ENCODE measurements at places on chromosomes 1 and 21. TPM values are rescaled to one million over a fixed set of nuclear protein-coding genes. Genes with fewer than 3 reads are reported as not detected.

VCAM1 gene
- total RNA-seq = not detected

DNA sequence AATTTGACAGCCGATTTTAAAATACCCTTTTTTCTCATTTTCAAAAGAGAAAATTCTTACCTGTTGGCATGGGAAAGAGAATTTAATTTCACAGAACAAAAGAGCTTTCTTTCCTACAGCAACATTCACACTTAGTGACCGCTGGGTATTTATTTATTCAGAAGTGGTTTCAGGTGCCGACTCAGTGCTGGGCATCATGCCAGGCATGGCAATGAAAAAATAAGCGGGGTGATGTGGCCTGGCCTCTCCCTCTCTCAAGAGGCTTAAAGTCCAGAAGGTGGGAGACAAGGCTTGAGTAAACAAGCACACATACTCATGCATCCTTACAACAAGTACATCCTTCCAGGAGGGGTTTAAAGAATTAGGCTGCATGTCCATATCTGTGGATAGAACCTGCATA is 4.1 kb upstream of the PCP4 start:
- DNase-seq = peak; percentile 59

NHLH1 gene
- not detected for total RNA-seq

KCNC4 gene
- 1.6 TPM for total RNA-seq

XKR8 gene
- total RNA-seq = 6.9 TPM

- no peak for DNase-seq
These were observed 17.6 kb upstream of the MAPKAPK2 start for GRCh38 chr1:206666954-206667665.

NBPF6 gene
- 0.07 TPM for total RNA-seq

GRCh38 chr1:165173818-165174217 is 182.7 kb downstream of the LMX1A start:
- DNase-seq = no peak

DNA sequence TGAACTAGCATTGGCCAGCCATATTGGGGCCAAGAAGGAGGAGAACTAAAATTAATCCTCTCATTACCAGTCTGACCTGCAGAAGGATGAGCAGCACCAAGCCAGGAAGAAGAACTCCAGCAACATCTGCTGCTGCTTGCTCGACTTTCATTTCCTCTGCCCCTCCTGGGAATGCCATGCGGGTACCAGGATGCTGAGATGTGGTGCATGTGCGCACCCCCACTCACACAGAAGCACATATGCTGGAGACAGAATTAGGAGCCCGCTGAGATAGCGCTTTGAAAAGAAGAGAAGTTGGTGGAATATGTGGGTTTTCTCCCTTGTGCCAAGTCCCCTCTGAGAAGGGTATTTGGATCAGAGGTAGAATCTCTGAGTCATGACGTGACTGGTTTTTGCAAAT is 70.4 kb downstream of the PLXNA2 start:
- no peak for DNase-seq

- DNase-seq = peak; percentile 35
These were observed 10.5 kb downstream of the MTX1 start for GRCh38 chr1:155218854-155219591.

DNA sequence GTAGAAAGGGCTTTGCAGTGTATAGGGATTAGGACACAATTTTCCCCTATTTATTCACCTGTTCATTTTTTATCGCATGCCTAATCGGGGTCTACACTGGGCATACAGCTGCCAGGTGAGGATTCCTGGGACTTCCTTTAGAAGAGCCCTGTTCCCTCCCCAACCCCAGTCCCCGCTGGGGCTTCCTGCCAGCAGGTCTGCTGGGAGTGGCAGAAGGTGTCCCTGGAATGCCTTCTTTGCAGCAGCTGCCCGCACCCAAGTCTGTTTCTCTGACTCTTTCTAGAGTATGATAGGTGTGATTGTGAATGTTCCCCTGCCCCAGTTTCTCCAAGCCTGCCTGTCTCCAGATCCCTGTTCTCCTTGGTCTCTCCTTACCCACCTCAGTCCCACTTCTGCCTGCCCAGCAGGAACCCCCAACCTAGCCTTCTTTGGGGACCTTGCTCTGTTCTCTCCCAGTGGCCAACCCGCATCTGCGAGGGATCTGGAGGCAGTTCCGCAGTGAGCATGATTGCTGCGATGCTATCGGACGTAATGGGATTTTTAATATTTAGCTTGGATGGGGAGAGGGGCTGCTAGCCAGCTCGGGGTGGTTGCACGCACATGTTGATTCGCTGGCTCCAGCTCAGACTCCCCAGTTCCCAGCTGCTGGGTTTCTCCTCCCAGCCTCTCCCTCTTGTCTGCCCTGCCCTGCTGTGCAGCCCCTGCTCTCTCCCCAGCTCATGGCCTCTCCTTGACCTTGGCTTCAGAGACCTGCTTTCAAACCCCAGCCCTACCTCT is 79.8 kb downstream of the EPHB2 start:
- no peak for DNase-seq

OXCT2 gene
- 3.9 TPM for total RNA-seq

DNA sequence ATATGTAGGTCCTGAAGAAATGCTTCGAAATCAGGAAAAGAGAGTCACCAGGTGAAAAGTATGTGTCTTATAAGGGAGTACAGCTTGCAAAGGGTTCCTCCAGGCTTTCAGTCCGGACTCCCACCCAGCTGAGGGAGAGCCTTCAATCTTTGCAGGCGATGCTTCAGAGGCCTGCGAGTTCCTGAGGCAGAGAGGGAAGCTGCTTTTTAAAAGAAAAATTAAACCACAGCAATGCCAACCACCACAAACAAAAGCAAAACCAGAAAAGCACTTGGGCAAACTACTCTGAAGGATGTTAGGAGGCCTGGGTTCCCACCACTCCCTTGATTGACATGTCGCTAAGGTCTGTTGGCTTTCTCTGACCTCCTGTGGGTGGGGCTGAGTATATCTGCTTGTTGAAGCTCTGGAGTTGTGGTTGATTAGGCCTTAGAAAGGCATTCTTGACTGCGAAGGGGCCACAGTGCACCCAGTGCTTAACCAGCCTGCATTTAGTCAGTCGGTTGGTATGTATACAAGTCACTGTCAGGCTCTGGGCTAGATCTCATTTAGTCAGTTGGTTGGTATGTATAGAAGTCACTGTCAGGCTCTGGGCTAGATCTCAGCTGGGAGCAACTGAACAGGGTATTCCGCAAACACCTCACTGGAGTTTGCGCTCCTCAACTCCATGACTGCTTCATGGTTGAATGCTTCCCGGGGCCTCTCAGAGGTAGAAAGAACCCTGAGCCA is 1.2 kb downstream of the NIPAL3 start:
- peak; percentile 96 for DNase-seq

DNA sequence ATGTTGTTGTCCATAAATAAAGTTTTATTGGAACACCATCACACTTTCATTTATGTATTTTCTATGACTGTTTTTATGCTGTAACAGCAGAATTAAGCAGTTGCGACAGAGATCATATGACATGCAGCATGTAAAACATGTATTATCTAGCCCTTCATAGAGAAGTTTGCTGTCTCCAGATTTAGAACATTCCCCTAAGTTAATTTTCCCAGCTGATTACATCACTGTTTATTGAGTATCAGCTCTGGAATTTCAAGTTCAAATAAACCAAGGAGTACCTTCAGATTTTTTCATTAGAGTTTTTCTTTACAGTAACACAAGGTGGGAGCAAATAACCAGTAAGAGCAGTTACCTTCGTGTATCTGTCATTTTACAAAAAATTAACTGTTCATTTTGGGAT is 792.8 kb downstream of the USP25 start:
- no peak for DNase-seq

DNA sequence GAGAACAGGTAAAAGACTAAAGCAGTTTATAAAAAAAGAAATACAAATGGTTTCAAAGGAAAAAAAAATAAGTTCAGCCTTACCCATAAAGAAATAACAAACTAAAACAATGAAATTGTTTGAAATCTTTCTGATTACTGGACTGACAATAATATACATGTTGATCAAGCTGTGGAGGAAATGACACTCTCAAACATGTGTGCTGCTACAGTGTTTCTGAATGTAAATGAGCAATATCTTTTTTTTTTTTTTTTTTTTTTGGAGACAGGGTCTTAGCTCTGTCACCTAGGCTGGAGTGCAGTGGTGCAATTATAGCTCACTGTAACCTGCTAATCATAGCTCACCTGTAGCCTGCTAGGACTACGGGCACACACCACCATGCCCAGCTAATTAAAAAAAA is 6.5 kb downstream of the EPS15 start:
- DNase-seq = no peak

DNA sequence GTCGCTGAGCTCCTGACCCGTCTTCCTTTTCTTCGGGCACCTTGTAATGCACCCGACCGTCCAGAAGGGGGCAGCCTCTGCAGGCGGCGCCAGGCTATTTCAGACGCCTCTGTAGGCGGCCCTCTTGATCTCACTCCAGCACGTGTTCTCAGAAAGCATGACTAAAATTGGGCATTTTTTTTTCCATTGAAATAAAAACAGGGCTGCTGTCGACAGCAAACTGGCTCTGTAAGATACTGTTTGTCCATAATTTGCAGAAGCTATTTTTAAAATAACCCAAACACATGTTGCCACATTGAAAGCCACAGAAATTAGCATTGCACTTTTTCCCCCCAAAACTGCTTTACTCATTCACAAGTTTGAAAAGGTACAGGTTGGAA is 78.0 kb downstream of the STUM start:
- DNase-seq = peak; percentile 88

DNA sequence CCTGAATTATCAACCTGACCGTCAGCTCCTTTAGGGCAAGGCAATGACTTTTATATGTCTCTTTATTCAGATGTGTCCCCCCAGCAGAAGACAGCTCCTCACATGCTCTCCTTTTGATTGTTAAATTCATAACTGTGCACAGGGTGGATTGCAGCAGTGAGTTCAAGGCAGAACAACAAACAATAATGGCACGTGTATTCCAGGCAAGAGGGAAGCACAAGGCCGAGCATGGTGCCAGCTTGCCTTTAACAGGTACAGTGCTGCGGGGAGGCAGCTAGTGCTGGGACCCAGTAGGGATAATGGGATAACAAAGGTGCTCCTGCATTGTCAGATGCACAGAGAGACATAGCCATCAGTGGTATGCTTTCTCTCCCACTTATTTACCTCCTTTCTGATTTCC is 248.4 kb downstream of the RHOU start:
- DNase-seq = no peak

DNA sequence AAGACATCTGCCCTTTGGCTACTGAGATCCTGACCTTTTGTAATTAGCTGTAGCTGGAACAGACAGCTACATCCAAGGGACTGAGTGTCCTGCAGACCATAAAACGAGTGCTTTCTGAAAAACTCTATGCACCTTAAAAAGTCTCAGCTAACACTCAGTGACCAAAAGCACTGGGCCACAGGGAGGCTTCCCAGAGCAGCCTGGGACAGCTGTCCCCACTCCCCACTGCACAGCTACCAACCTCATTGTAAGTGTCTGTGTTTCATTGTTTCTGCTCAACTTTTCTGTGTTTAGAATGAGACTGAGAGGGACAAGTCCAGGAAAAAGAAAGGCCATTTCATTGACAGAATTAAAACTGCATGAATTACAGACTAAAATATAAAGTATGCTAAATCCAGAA is 80.7 kb downstream of the SMYD2 start:
- no peak for DNase-seq

IGSF3 gene
- total RNA-seq = 15.5 TPM

GRCh38 chr21:21439761-21440160 is 441.6 kb downstream of the NCAM2 start:
- DNase-seq = peak; percentile 47

BSDC1 gene
- 68.5 TPM for total RNA-seq

- no peak for DNase-seq
These were observed 154.6 kb upstream of the HMGB4 start for GRCh38 chr1:33709174-33709782.

DNA sequence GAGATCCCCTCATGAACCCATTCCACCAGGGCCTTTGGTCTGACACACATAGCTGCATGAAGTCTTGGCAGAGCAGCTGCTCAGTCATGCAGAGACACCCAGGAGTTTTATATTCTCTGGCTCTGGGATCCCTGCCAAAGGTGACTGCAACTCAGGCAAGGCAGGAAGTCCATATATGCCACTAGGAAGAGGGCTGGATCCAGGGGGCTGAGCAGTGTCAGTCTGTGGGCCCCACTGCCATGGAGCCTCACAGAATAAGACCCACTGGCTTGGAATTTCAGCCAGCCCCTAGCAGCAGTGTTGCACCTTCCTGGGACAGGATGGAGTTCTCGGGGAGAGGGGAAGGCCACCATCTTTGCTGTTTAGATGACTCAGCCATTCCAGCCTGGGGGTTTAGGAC is 199.7 kb downstream of the TBX15 start:
- DNase-seq = peak; percentile 73
